Hindlimb muscle (tissue), 1 donor: ENCODE measurements at places on chromosomes 6 and 20. TPM values are rescaled to one million over a fixed set of nuclear protein-coding genes. Genes with fewer than 3 reads are reported as not detected.

CTAGE9 gene
- polyA plus RNA-seq = not detected

CRIP3 gene
- polyA plus RNA-seq = 2.1 TPM

PRICKLE4 gene
- 2.0 TPM for polyA plus RNA-seq

GGTLC1 gene
- not detected for polyA plus RNA-seq

GHRH gene
- polyA plus RNA-seq = not detected

HAO1 gene
- not detected for polyA plus RNA-seq

RBM38 gene
- 72.6 TPM for polyA plus RNA-seq

RNF39 gene
- polyA plus RNA-seq = 0.35 TPM

HUS1B gene
- not detected for polyA plus RNA-seq

MACROD2 gene
- polyA plus RNA-seq = 3.9 TPM

RPRD1B gene
- 28.2 TPM for polyA plus RNA-seq

CHRNA4 gene
- 0.25 TPM for polyA plus RNA-seq

TEAD3 gene
- polyA plus RNA-seq = 74.7 TPM

KCNK17 gene
- 1.0 TPM for polyA plus RNA-seq

WASF1 gene
- 7.7 TPM for polyA plus RNA-seq

IL17A gene
- not detected for polyA plus RNA-seq

SOX12 gene
- polyA plus RNA-seq = 29.8 TPM

UBE2C gene
- polyA plus RNA-seq = 26.2 TPM

FAM184A gene
- 10.2 TPM for polyA plus RNA-seq

FAM83C gene
- 0.17 TPM for polyA plus RNA-seq
